ENCODE measurements at places on chromosomes 2 and 18.

DNA sequence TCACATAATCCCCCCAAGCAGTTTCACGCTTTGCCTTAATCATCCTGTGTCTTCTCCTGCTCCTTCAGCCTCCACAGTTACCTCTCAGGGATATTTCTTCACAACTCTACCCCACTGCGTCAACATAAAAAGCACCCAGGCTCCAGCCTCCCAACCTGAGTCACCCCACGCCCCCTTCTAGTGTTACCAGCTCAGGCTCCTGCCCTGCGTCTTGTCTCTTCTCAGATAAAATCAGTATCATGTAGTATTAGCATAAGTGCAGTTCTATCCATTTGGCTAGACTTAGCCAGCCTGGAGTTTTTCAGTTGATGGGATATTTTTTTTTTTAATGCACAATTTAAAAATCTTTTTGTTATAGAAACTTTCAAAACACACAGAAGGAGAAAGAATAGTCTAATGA lies 9.6 kb upstream of the PELI1 start:
- DNase-seq = no peak

DNA sequence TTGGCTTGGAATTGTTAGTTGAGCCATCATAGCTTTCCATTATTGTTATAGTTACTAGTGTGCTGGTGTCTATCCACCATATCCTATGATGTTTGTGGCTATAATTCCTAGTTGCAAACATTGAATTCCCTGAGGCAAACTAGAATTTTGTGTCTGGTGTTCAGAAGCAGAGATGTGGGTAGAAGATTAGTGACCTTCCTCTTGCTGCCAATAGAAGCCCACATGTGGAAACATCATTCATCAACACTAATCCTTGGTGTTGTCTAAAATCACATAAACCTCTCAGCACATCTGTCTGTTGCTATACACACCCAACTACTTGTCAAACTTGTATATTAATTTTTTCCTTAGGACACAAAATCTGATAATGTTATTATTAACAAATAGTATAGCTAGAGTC lies 374.1 kb downstream of the TGIF1 start:
- DNase-seq = no peak

DNA sequence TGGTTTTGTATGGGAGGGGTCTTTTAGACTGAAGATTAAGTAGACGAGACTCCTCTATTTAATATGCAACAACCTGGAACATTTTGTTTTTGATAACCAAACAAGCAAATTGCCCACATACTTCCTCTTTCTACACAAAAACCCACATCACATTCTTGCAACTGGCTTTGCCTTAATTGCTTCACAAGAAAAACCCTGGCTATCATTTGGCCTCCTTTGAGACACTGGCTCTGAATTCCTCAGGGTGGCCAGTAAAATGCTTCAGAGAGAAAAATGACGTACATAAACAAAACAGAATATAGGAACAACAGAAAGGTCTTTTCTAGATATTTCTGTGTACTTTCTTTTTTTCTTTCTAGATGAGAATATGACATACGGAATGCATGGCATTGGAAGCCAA lies 103.0 kb downstream of the TRIB2 start:
- no peak for DNase-seq

DNA sequence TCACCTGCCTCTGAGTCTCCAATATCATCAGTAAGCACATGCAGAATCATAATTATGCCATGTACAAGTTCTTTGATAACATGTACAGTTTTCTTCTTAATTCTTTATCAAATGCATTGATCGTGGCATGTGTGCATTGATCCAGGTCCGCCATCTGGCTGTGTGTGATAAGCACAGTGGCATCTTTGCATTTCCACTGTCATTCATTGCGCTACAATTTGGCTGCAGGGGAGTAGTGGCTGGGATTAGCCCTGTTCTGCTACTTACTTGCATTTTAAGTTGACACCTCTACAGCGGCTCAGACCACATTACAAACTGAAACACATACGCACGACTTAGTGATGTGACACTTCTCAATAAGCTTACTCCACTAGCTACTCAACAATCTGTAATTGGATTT lies 83.6 kb upstream of the OTX1 start:
- no peak for DNase-seq

- no peak for DNase-seq
These were observed 40.6 kb downstream of the ASAP2 start for GRCh38 chr2:9247177-9247576.

DNA sequence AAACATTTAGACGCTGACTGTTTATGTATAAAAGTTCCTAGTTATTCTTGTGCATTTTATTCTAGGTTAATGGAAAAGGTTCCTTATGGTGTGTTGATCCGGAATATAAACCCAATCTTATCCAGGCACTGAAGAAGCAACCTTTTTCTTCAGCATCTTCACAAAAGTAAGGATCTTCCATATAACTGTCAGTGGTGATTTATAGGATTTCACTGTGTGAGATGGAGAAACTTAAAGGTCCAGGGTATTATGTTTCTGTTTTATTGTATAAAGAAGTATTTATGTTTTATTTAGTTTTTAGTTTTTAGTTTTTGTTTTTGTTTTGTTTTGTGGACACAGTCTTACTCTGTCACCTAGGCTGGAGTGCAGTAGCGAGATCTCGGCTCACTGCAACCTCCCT lies 171.0 kb upstream of the STON1 start:
- DNase-seq = no peak

DNA sequence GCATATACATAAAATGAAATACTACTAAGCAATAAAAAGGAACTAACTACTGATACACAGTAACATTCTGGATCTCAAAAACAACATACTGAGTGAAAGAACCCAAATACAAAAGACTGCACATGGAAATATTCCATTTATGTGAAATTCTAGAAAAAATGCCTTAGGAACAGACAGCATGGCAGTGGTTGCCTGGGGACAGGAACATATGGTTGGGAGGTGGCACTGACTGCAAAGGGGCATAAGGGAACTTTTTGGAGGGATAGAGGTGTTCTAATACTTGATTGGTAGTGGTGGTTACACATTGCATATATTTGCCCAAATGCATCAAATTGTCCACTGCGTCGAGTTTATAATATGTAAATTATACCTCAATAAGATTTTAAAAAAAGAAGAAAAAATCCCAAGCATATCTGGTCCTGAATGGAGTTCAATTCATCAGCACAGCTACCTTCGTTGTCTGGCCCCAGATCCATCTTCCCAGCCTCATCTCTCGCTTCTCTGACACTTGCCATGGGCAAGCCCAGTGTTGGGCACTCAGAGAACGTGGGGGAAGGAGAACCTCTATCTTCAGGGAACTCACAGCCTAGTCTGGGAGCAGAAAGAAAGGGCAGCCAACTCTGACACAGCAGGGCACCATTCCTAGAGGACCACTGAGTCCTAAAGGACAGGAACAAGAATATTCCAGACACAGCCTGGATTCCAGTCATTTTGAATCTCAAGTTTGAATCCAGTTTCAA lies 8.6 kb upstream of the SMAD4 start:
- no peak for DNase-seq

- no peak for DNase-seq
These were observed 116.9 kb upstream of the CREB1 start for GRCh38 chr2:207412787-207413310.

GRCh38 chr2:53964987-53965687 lies 5.7 kb downstream of the PSME4 start:
- no peak for DNase-seq
